ENCODE measurements at places on chromosomes 5 and 9.

GRCh38 chr9:105932276-105932675 is 237.9 kb downstream of the TMEM38B start:
- no peak for DNase-seq

DNA sequence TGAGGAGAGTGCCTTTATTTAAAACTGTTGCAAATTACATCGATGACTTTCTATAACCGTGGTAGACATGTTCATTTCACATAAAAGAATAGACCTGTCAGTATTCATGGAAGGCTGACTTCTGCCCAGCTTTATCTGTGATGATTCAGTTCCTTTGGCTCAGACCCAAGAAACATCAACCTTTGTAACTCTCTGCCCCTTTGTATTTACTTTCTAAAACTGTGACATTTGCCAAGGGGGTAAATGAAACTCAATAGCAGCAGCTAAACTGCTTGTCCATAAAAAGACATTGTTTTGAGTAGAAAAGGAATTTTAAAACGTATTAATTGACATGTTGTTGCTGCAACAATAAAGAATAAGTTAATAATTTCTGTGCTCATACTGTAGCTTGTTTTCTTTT is 137.8 kb upstream of the ANKH start:
- no peak for DNase-seq

- no peak for DNase-seq
Observed at GRCh38 chr9:81508476-81508875, 180.9 kb downstream of the TLE1 start.

DNA sequence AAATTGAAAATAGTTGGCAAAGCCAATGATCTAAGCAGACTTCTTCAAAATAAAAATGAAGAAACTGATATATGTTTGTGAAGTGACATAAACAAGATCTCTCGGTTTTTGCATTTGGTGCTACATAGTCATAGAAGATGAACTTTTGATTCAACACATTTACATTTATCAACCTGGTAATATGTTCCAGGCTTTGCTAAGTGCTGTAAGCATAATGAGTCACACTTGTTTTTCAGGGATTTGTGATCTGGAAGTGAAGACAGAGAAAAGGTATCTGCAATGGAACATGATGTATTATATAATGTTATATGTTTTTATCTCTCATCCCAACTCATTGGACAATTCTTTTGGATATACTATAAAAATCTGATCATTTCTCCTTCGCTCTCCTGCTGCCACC is 801.4 kb downstream of the BRINP1 start:
- DNase-seq = no peak

DNA sequence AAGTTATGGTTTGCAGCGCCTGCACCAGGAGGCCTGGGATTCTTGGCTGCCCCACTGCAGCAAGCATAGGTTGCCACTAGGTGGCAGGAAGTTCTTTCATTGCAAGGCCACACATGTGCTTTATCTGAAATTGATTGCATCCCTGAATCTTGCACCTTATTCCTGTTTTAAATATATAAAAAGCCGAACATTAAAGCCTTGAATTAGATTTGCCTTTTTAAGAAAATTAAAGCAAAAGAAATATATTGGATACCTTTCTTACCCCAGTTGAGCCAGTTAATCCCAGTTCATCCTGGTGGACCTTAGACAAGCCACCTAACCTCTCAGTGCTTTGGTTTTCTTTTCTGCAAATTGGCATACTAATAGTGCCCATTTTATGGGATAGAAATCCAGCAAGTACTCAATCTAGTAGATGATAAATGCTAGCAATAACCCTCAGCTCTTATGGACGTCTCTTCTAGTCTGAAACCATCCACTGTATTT is 6.3 kb upstream of the TRMT10B start:
- DNase-seq = peak; percentile 18

- no peak for DNase-seq
Observed at GRCh38 chr5:87183896-87184295, 83.8 kb upstream of the RASA1 start.

DNA sequence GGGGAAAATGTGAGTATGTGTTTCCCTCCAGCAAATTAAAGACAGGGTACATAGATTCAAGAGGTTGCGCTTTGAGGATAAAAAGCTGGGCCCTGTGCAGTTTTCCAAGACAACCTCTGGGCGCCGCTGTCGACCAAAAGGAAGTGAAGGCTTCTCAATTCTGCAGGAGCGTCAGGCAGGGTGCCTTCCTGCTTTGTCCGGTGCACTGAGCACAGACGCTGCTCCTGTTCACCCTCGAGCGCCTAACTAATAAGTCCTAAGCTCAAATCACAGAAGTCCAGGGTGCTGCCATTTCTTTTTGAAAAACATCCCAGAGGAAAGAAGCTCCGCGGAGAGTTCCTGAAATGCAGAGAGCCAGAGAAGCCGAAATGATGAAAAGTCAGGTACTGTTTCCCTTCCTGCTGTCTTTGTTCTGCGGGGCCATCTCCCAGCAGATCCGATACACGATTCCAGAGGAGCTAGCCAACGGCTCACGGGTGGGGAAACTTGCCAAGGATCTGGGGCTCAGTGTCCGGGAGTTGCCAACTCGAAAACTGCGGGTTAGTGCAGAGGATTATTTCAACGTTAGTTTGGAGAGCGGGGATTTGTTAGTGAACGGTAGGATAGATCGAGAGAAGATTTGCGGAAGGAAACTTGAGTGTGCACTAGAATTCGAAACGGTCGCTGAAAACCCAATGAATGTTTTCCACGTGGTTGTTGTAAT is at the start of gene PCDHGB1:
Gene PCDHGB1, plus strand, starts transcription at position 183 of the 703 bp plus-strand sequence. Its CDS starts 162 bp downstream, at position 345.
- DNase-seq = no peak

DNA sequence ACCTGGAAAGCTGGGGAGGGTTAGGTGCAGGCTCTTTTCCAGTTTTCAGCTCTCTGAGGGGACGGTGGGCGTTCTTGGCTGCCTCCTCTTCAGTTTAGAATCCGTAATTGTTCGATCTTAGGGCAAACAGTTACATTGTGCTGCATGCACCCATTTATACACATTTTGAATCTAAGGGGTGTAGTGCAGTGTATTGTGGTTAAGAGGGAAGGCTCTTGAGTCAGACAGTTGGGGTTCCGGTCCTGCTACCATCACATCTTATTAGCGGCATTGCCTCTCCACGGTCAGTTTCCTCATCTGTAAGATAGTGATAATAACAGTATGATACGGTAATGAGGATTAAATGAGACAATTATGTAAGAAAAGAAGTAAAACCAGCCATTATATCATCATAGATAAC is 625 bp downstream of the EXOSC2 start:
- DNase-seq = no peak

DNA sequence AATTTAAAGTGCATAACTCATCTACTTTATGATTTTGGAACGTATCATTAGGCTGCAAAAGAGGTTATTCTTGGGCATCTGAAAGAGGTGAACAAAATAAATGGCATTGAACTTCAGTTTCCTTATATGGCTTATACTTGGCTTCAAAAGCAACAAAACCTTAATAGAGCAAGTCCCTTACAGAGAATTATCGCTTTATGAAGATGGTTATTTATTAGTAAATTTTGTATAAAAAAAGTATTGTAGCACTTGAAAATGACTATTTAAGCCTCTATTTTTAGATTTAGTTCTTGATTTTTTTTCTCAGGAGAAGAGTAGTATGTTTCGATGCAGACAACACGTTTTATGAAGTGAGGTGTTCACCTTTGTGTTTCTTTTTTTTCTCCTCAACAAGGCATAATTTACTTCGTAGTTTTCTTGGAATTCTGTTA is 2.0 kb downstream of the ERBIN start:
- no peak for DNase-seq

DNA sequence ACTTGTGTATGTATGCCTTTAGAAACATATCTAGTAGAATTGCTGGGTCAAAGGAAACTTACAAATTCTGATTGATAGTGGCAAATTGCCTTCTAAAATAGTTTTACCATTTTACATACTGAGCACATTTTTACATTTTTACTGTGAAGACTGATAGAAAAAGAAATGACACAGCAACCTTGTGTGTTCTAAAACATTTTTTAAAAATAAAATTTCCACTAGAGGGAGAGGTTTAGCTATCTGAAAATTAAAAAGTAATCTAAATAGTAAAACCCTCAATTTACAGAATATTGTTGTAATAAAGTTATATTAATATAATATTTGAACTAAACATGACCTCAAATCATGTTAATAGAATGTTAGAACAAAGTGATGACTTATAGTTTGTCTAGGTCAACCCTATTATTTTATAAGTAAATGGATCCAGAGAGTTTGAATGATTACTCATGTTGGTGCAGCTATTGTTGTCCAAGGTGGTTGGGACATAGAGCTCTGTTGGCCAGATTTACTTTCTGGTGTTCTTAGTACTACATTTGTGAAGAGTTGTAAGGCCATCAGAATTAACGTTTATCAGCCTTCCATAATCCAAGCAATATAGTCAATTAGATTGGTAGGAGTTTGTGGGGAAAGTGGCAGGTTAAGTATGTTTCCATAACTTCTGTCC is 17.2 kb downstream of the CENPP start:
- no peak for DNase-seq

- DNase-seq = no peak
Observed at GRCh38 chr9:130212543-130213297, 40.5 kb downstream of the NCS1 start.

DNA sequence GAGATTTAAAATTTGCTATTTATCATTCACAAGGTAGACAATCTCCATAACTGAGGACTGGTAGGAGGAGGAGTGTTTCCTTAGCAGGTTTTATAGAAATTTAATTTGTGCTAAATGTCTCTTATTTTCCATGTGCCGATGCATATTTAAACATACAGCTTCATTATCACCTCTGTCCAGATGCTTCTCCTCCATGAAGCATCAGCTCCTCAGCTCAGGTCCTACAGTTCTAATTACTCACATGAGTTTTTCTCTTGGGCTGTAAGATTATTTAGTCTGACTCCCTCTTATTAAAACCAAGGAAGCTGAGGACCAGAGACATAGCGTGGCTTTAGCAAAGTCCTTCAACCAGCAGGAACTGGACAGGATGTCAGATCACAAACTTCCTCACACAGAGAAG is 300.2 kb upstream of the PANK3 start:
- no peak for DNase-seq

GRCh38 chr5:141077826-141078225 is 16.6 kb upstream of the PCDHB2 start:
- DNase-seq = no peak

GRCh38 chr9:106314476-106314875 is 548.5 kb upstream of the ZNF462 start:
- DNase-seq = no peak

DNA sequence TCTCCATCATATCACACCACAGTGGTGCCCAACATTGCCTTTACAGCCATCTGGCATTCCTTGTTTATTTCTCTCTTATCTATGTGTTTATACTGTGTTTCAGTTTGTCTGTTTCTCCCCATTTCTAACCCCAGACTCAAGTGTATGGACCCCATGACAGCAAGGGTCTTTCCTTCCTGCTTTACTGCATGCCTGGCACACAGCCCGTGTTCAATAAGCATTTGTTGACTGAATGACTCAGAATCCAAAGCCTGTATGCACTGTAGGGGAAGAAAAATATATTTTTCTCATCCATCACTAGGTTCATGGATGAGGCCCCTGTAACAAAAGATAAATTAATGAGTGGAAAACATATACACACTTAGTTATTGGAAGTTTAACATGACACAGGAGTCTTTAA is 190.8 kb upstream of the SEMA6A start:
- DNase-seq = no peak

- DNase-seq = no peak
Observed at GRCh38 chr9:5596173-5596572, 32.7 kb upstream of the RIC1 start.

DNA sequence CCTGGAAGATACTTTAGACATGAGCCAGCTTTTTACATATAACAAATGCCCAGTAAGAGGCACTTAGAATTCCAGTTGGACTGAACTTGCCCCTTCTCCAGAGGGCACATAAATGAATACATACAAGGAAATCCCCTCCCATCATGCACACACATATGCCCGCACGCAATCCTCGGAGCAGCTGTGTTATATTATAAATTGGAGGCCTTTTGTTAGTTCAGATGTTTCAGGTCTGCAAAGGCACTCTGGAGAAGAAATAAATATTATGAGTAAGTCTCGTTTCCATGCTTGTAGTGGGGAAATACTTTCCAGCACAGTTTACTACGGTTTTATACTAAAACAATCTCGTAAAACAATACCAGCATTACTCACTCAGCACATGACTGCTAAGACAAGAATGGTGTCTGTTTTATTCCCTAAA is 17.6 kb upstream of the MUSK start:
- DNase-seq = no peak

GRCh38 chr5:124665625-124666024 is 80.8 kb downstream of the ZNF608 start:
- no peak for DNase-seq

GRCh38 chr9:15764131-15764530 is 211.3 kb downstream of the CCDC171 start:
- no peak for DNase-seq

DNA sequence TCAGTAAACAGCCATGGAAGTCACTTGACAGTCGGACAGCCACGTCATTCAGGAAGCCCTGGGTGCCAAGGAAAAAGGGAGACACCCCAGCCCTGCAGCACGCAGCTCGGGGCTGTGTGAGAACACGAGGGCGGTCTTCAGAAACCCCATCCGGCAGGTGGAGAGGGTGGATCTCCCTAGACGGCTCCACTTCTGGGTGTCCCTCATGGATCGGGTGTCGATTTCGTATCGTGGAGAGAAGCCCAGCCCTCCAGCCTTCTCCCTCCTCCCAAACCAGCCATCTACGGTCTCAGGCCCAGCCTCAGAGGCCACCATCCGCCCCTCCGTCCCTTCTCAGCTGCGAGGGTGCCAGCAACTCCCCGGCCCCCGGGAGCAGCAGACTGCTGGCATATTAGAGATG is 65.5 kb upstream of the BARHL1 start:
- no peak for DNase-seq

DNA sequence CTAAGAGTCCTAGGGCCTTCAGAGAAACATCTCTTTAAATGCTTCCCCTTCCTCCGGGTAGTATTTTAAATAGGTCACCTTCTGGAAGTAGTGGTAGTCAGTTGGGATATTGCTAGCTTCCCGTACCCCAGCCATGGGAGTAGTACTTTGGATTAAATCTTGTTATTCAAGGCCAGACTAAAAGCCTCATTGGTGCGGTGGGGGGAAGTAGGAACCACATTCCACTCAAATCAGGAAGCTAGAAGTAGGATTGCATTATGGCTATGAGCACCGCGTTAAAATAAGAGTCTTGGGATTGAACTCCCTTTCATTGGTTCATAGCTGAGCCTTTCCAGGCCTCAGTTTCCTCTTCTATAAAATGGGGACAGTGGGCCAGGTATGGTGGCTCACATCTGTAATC is 6.7 kb downstream of the KCNIP1 start:
- DNase-seq = no peak

GRCh38 chr9:105673850-105674387 is 11.7 kb downstream of the TAL2 start:
- no peak for DNase-seq

DNA sequence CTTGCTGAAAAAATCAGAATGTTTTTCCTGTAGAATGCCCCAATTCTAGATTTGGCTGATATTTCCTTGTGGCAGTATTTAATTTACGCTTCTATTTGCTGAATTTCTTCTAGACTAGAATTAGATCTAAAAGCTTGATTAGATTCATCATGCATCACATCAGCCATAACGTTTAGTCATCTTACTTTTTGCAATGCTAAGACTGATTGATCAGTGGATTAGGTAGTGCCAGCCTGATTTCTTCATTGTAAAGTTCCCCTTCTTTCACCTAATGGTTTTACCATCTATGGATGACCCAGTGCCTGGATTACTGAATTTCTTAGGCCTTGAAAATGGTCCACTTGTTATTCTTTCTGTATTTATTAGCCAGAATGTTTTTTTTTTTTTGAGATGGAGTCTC is 83.9 kb downstream of the PBX3 start:
- DNase-seq = no peak
